Dermis blood vessel endothelial cell (primary cell): ENCODE measurements at places on chromosomes 1 and 21.
A peak's percentile ranks its signal among the peaks of the same experiment; 100 is the strongest.

DNA sequence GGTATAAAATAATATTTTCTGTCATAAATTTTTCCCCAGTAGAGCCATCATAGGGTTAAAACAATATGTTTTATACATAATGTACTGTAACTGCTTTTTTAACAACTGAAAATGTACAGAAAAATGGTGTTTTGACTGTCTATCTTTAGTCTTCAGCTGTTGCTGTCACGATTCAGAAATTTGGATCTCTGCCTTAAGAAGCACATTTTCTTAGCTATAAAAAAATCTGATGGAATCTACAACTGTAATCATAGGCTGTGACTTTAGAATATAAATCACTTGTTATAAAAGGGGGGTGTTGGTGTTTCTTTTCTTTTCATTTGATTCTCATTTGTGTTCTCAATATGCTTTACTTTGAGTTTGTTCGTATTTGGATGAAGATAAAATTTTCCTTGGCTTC, 187.5 kb downstream of the PDE4B start:
- DNase-seq = no peak

DNA sequence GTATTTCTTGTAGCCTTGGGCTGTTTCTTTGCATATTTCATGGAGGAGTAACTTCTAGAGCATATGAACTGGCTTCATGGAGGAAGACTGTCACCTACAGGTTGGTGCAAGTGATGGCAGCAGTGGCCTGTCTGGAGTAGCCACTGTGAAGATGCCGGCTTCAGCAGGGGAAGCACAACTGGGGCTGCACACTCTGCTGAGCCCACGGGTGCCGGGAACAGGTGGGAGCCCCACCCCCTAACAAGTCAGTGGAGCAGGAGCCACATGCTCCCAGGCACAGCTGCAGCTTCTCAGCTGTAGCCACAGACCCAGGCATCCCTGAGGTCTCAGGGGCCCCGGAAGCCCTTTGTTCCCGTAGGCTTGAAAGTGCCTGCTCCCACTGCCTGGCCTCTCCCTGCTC, 43.2 kb upstream of the C1orf185 start:
- peak; percentile 46 for DNase-seq

- peak; percentile 57 for DNase-seq
Observed at GRCh38 chr1:79128722-79129121, 122.2 kb upstream of the ADGRL4 start.

DNA sequence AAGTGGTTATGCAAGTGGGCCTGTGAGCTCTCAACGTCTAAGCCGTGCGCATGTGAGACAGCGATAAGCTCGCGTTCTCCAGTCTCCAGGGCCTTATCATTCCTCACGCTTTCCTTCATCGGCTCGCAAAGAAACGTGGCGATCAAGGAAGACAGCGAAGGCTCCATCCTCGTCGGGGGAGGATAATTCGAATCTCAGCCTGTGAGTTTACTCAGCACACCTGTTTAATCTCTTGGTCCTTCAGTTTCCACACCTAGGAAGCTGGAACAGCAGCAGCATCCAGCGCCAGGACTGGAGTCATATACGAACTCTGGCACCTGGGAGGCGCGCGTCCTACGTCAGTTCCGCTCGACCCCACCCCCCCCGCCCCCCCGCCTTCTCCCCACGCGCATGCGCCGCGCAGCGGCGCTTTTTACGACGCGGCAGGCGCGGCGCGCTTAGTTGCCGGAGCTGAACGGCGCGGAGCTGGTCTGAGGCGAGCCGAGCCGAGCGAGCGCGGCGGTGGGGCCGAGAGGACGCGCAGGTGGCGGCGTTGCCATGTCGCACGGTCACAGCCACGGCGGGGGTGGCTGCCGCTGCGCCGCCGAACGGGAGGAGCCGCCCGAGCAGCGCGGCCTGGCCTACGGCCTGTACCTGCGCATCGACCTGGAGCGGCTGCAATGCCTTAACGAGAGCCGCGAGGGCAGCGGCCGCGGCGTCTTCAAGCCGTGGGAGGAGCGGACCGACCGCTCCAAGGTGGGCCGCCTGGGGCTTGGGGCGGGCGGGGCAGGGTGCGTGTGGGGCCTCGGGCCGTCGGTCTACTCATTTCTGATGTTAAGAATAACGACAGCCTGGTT, at the start of gene PITHD1:
Gene PITHD1 (plus strand): TSS at position 440 of the 836 bp plus-strand sequence. CDS start 98 bp downstream, at position 538.
- peak; percentile 85 for DNase-seq

DNA sequence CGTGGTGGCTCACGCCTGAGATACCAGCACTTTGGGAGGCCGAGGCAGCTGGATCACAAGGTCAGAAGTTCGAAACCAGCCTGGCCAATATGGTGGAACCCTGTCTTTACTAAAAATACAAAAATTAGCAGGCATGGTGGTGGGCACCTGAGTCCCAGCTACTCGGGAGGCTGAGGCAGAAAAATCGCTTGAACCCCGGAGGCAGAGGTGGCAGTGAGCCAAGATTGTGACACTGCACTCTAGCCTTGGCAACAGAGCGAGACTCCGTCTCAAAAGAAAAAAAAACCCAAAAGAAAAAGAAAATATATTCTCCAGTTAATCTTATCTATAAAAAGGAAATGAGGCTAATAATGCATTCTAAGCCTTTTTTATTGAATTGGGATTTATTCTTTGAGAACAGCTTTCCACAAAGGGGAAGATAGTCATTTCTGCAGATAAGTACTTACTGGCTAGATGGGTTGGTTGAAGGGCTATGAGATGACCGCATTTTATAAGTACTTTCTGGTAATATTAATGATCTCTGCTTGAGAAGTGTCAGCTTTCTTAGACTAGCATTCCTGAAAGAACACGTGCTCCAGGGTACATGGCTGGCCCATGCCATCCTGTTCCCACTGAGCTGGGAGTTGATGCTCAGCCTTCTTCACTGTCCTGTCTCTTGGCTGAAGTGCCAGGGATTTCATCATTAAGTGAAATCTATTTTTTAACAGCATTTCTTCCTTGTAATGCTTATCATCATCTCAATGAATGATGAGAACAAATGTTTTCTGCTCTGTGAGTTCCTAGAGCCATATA, 57.9 kb downstream of the SASS6 start:
- DNase-seq = no peak

DNA sequence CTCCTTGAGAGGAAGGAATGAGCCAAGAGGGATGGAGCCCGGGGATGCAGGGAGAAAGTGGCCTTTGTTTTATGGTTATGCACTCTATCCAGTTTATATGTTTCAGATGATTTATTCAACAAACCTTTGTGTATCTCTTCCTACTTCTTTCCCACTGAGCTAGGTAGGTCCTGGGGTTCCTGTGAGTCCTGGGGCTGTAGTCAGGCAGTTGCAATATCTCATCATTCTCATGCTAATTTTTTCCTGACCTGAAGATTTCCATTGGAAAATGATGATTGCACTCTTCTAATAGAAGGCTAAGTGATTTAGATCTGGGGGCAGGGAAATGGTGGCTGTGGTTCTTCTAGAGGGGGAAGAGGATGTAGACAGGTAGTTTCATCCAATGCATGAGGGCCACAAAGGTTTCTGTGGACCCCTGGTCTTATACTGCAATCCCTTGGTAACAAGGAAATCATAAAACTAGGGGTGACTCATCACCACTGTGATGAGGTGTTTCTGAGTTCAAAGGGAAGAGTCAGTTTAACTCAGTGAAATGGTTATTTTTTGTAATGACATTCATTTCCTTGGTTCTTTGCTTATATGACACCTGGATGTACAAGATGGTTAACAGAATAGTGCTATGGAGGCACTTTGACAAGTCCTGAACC, 20.2 kb downstream of the B3GALT5 start:
- no peak for DNase-seq

DNA sequence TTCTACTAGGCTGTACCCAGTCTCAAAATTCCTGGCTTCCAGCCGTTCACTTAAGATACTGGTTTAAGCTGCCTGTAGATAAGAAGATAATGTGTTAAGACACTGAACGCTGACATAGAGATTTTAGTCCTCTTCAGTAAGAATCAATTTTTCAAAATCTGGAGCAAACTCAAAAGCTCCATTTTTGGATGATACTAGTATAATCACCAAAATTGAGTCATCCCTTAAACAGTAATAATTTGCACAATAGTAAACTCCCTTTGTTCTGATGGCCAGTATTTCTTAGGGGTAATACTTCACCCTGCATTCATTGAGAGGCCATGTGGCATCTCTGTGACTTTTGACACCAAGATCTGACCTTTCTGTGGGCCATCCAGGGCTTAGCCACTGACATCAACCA, 299.8 kb upstream of the USP25 start:
- DNase-seq = no peak

DNA sequence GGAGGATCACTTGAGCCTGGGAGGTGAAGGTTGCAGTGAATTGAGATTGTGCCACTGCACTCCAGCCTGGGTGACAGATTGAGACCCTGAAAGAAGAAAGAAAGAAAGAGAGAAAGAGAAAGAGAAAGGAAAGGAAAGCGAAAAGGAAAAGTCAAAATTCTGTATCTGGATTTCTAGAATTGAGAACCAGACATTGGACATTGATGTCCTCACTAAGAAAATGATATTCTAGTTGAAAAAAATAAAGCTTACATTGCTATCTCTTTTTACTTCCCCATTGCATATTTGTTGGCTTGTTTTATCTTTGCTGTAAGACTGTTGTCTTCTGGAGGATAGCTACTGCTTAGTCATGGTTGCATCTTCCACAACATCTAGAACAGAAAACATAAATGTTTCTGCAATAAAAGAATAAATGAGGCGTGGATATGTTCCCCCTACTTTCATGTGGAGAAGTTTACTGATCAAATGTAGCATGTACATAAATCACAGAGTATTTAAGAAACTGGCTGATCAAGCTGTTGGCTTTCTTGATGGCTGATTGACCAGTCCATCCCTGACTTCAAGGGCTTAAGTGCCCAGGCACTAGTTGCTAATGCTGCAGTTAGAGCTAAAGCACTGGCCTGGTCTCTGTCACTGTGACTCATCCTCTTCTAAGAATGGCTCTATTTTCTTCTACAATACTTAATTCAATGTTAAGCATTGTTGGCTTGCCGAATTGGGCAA, 17.7 kb downstream of the CD53 start:
- DNase-seq = no peak

- DNase-seq = no peak
Observed at GRCh38 chr21:41767606-41768436, 969 bp upstream of the RIPK4 start.

- DNase-seq = peak; percentile 51
Observed at GRCh38 chr1:9687120-9687873, 35.8 kb downstream of the PIK3CD start.

DNA sequence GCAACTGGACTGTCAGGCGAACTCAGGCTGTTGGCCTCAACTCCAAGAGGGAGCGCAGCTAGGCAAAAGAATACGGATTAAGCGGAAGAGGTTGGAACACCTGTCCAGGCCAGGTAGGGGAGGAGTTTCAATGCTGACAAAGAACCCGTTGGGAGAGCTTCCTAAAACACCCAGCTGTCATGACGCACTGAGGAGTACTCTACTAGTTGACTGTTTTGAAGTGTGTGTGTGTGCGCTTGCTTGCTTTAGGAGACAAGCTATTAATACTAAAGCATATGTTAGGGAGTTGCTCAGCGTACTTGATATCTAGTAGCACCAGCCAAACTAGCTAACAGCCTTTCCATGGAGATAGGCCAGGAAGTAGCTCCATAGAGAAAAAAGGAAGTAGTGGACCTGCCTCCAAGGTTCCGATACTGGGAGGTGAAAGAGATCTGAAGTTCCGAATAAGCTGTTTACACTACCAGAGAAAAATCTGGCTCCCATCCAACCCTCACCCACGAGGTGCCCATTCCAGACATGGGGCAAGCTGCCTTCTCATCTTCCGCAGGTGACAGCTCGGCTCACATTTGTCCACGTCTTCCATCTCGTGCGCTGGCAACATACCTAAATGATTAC, 974 bp upstream of the FNBP1L start:
- DNase-seq = peak; percentile 35

DNA sequence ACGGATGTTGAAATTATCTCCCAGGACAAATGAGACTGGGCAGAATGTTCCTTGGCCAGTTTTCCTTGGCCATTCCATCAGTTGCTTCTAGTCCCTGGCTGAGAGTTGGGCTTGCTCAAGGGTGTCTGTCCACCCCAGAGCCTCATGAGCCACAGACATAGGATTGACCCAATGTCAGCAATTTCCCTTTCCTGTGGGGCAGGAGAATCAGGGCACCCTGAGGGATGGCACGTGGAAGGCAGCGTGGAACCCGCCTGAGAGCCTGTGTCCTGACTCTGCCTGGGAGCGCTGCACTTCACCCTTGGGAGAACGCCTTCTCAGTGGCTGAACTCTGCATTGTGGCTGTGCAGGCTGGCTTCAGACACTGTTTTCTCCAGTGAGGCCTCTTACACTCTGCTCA, 71.3 kb upstream of the B3GALNT2 start:
- no peak for DNase-seq

GRCh38 chr1:86765073-86765472, 60.7 kb downstream of the SH3GLB1 start:
- DNase-seq = no peak

DNA sequence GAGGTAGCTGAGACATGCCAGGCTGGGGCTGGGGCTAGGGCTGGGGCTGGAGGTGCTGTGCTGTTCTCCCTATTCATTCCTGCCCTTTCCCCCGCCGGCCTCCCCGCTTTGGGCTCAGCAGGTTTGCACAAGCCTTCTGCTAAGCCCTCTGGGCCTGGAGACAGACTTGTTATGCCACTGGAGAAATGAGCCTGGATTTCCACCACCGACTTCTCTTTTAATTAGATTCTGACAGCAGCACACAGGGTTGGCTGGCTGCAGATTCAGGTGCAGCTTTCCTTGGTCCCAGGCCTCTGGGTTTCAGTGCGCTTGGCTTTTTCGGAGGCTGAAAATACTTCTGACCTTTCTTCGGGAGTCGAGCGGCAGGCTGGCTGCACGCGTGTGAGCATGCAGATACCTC, 71.5 kb upstream of the ACTL8 start:
- no peak for DNase-seq

GRCh38 chr1:25432749-25433388, 2.2 kb downstream of the MACO1 start:
- DNase-seq = no peak
